ENCODE measurements at places on chromosomes 12 and 14. TPM values are rescaled to one million over a fixed set of nuclear protein-coding genes. Genes with fewer than 3 reads are reported as not detected.
A peak's percentile ranks its signal among the peaks of the same experiment; 100 is the strongest.

DNA sequence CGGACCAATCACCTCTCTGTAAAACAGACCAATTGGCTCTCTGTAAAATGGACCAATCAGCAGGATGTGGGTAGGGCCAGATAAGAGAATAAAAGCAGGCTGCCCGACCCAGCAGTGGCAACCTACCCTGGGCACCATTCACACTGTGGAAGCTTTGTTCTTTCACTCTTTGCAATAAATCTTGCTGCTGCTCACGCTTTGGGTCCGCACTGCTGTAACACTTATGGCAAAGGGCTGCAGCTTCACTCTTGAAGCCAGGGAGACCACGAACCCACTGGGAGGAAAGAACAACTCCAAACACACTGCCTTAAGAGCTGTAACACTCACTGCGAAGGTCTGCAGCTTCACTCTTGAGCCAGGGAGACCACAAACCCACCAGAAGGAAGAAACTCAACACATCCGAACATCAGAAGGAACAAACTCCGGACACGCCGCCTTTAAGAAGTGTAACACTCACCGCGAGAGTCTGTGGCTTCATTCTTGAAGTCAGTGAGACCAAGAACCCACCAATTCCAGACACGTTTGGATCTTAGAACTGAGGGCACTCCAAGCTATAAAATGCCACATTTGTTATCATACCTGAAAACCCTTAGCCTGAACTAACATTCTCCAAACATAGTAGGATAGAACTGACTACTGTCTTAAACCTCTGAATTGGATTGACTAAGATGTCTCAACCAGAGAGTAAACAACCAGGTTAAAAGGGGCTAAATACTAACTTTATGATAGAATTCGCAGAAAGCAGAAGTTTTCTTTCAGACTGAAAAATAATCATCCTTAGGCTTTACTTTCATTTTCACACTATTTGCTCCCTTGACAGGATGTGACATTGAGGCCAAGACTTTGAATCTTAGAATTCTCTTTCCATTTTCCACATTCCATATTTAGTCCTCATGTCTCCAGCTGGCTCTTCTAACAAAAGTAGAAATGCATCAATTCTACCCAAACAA is 33.6 kb downstream of the CDKL1 start:
- no peak for DNase-seq

Gene NEUROD4
- not detected for total RNA-seq

DNA sequence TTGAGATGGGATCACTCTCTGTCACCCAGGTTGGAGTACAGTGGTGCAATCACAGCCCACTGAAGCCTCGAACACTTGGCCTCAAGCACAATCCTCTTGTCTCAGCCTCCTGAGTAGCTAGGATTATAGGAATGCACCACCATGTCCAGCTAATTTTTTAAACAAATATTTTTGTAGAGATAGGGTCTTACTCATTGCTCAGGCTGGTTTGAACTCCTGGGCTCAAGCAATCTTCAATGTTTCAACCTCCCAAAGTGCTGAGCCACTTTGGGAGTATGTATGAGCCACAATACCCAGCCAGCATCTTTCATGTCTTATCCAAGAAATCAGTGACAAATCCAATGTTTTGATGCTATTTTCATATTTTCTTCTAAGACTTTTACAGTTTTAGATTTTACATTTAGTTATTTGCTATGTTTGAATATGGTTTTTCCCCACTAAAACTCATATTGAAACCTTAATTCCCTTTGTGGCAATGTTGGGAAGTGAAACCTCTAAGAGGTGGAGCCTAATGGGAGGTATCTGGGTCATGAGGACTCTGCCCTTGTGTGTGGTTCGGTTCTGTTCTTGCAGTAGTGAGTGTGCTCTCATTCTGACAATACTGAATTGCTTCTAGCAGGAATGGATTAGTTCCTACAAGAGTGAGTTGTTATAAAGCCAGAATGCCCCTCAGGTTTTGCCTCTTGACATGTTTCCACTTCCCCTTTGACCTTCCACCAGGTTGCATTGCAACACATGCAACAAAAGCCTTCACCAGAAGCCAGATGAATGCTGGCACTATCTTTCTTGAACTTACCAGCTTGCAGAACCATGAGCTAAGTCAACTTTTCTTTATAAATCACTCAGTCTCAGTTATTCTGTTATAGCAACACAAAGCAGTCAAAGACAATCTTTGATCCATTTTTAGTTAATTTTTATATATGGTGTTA is 80.8 kb upstream of the AMIGO2 start:
- no peak for DNase-seq

- no peak for DNase-seq
Measured at GRCh38 chr12:70196811-70197281, 46.4 kb upstream of the CNOT2 start.

Gene MUCL1
- 1.2 TPM for total RNA-seq

GRCh38 chr14:83356080-83356479 is 1822.4 kb upstream of the SEL1L start:
- no peak for DNase-seq

Gene CPNE6
- total RNA-seq: not detected

Gene KRT6B
- total RNA-seq: not detected

DNA sequence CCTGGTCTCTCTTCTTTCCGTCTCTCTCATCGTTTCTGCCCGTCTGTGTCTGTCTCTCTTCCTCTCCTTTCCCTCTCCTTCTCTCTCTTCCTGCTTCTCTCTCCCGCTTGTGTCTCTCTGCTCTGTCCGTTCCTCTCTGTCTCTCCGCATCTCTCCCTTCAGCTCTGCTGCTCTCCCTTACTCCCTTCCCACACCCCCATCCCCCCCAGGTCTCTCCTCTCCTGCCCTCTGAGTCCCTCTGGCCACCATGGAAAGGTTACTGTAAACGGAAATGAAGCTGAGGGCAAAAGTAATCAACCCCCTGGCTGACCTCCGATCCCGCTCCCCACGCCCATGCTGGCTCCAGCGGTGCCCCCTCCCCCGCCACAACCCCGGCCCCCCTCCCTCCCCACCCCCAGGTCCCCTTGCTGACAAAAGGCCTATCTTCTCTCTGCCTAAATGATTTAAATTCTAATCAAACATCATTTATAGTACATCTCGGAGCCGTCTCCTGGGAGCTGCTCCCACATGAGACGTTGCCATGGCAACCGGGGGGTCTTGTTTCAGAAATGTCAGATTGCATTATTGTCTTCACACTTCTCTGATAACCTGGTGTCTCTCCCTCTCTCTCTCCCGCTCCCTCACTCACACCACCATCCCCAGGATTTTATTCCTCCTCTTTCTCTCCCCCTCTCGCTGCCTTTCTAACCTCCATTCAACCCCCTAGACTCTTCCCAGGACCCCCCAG is 203.8 kb downstream of the RBM19 start:
- DNase-seq: no peak

DNA sequence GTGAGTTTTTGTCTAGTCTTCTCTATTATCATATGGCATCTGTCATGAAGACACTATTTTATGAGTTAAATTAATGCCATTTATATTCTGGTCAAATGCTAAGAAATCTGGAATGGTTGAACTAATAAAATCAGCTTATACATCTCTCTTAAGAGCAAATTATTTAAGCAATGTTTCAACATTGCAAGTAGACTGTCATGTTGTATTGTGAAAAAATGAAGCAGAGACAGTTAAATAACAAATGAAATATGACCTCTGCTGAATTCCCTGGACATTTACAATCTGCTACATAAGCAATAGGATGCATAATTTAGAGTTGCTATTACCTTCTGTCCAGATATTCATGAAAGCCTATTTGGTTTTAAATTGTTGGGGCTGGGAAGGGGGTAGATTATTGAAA is 30.6 kb downstream of the NAV3 start:
- no peak for DNase-seq

GRCh38 chr12:105986779-105987684 is 151.7 kb downstream of the NUAK1 start:
- no peak for DNase-seq

GRCh38 chr12:1662761-1663439 is 28.0 kb upstream of the ADIPOR2 start:
- peak; percentile 18 for DNase-seq

GRCh38 chr14:103273145-103273744 is 60.8 kb upstream of the EIF5 start:
- DNase-seq: no peak

- DNase-seq: no peak
Measured at GRCh38 chr12:11183011-11183410, 3.7 kb downstream of the TAS2R42 start.

DNA sequence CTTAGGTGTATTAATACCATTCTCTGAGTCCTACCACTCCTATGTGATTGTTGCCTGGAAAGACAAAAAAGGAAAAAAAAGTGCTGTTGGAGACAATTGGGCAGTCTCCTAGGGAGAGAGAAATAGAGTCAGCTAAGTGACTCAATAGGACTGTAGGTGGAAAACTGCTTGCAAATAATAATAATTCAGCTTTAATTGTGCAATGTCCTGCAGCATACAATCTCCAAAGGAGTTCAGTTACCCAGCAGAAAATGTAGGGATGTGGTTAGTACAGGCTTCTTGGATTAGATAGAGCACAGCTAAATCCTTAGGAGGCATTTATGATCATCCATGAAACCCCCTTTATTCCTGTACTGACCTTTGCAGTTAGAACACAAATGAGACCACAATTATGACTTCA is 3.0 kb upstream of the SRSF9 start:
- no peak for DNase-seq

- no peak for DNase-seq
Measured at GRCh38 chr12:20561871-20562270, 133.3 kb upstream of the SLCO1C1 start.

Gene PARPBP
- 8.9 TPM for total RNA-seq

- DNase-seq: no peak
Measured at GRCh38 chr14:53534841-53535240, 381.7 kb upstream of the DDHD1 start.

- no peak for DNase-seq
Measured at GRCh38 chr12:77891518-77892147, 60.9 kb downstream of the NAV3 start.

- DNase-seq: no peak
Measured at GRCh38 chr12:29234965-29235626, 86.0 kb downstream of the FAR2 start.

GRCh38 chr14:56419750-56420149 is 159.8 kb upstream of the TMEM260 start:
- no peak for DNase-seq

Gene ULK1
- 16.3 TPM for total RNA-seq

GRCh38 chr12:2140858-2141519 is 88.2 kb downstream of the CACNA1C start:
- DNase-seq: no peak

Gene ESR2
- 4.4 TPM for total RNA-seq

- DNase-seq: no peak
Measured at GRCh38 chr12:113778432-113779132, 187.5 kb downstream of the RBM19 start.

DNA sequence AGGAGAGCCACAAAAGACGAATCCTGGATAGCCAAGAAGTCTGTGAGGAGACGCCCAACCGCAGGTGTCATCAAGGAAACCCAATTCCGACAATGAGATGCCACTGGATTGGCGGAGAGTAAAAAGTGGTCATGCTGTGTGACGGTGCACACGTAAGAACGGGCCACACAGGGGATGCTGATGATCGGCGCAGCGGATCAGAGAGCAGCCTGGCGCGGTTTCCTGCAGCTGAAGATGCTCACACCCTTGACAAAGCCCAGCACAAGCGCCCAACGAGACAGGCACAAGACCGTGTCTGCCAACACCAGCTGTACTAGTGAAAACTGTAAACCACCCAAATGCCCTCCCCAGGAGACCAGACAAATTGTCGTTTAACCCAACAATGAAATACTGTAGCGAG is 55.8 kb downstream of the CCDC85C start:
- DNase-seq: no peak

GRCh38 chr14:21299562-21300130 is 19.8 kb downstream of the RPGRIP1 start:
- no peak for DNase-seq

DNA sequence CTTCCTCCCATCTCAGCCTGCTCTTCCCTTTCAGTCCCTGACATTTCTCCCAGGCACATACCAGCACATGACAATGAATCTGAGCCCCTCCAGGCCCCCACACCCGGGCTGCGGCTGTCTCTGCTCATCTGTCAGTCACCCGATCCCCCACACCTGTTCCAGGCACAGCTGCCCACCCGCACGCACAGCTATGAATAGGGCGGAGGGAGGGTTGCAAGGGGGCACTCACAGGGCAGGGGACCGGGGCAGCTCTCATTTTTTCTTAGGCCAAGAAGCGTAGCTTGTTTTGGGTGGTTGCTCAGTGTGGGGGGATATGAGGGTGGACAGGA is 43.7 kb upstream of the TSPAN9 start:
- DNase-seq: no peak

Gene LBHD2
- total RNA-seq: not detected

- no peak for DNase-seq
Measured at GRCh38 chr14:77185093-77185465, 3.5 kb downstream of the TMEM63C start.

Gene HOXC6
- not detected for total RNA-seq

- no peak for DNase-seq
Measured at GRCh38 chr12:52122904-52123303, 43.4 kb downstream of the SMIM41 start.

- no peak for DNase-seq
Measured at GRCh38 chr14:99659333-99659741, 14.4 kb downstream of the HHIPL1 start.

Gene AKAP5
- total RNA-seq: 0.65 TPM

DNA sequence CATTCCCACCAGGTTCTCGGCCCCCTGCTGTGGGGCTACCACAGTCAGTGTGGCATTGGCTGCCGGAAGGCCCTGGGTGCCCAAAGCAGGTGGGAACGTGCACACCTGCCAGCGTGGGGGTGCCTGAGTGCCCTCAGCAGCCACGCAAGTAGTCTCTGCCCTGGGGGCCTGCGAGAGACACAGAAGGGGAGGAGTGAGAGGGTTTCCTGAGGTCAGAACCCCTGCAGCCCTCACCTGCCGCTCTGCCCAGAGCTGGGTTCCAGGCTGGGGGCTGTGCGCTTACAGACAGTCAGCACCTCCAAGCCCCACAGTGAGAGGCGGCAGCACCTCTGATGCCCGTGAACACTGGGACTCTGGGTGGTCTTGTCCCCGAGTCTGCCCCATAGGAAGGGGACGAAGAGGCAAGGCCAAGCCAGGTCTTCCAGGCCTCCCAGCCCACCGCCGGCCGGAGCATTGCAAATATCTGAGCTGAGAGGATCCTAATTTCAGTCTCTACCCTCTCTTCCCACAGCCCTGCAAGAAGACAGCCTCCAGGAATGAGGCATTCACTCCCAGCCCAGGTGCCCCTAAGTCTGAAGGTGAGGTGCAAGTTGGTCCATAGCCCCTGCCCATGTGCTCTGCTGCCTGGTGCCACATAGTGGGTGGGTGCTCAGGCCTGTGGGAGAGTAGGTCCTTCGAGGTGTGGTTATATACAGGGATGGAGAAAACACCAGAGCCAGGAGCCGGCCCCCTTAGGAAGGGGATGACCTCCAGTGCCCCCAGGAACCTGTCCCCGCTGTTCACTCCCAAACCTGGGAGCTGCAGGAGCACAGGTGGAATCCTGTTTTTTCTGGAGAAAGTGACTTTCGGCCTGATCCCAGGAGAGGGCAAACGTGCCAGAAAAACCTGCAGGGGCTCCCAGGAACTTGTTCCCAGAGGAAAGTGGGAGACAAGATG is 291.1 kb upstream of the RTL1 start:
- no peak for DNase-seq

- no peak for DNase-seq
Measured at GRCh38 chr12:116336542-116337065, 59.1 kb upstream of the MED13L start.

Data from activated T-cell treated with anti-CD3 and anti-CD28 coated beads, Interleukin-2, amount 50 U/mL, for 4 hours (primary cell).